CD4-positive, alpha-beta T cell treated with Interleukin-4 for 1 hour (primary cell): ENCODE measurements at places on chromosomes 16 and 17.

DNA sequence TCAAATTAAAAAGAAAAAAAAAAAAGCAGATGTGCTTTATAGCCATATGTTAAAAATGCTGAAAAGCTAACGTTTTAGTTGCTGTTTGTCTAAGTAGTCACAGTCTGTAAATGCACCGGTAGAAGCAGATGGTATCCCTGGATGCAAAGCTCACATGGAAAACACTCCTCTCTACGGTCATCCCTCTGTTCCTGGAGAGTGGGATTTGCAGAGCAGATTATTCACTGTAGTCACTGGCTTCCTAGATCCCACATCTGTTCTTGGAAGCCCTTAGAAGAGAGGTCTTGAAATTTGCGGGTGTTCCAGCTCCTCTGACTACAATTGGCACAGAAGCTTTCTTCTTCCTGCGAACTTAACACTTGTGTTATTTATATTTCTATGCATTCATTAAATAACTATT, 186.6 kb downstream of the PMP22 start:
- no peak for DNase-seq

DNA sequence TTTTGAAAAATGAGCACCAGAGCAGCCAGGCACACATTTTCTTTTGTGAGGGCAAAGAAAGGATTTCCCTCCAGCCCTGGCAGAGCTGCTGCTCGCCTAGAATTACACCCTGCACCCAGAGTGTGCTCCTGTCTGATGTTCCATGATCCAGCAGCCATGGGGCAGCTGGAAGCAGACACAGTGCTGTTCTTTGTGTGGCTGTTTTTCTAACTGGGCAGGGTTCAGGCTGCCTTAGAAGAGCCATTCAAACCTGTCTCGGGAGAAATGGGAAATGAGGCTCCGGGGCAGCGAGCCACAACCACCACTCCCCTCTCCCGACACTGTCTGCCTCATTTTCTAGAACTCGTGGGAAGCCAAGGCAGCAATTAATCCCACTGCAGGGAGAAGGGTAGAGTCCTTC, 28.9 kb downstream of the LITAF start:
- no peak for DNase-seq

DNA sequence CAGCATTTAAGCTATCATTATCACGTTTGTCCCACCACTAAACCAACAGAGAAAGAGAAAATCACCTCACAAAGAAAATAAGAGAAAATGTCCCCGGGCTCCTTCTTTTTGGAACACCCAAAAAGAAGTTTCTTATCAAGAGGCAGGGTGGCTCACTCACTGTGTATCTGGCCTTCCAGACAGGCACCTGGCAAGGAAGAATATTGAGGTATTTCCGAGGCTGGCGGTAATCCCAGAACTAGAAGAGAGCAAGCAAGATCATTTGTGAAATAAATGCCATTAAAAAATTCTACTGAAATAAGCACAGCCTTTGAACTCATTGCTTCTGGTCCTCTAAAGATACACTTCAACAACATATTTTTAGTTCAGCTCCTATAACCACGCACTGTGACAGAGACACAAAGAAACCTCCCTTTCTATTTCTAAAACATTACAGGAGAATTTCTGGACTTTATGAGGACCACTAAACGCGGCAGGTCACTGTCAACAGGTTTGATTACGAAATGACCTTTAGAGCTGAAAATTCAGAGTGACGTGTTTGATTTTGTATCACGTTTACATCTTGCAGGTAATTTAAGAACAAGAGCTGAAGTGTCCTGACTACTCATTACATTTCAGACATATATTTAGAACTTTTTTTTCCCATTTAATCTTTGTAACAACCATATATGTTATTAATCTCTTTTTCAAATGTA, 61.0 kb downstream of the WDR59 start:
- DNase-seq: no peak

- no peak for DNase-seq
Measured at GRCh38 chr16:23354246-23354645, 52.1 kb downstream of the SCNN1B start.

- no peak for DNase-seq
Measured at GRCh38 chr17:48241770-48242497, 134.4 kb downstream of the SNX11 start.

- DNase-seq: no peak
Measured at GRCh38 chr16:4341250-4341649, 9.9 kb downstream of the PAM16 start.

DNA sequence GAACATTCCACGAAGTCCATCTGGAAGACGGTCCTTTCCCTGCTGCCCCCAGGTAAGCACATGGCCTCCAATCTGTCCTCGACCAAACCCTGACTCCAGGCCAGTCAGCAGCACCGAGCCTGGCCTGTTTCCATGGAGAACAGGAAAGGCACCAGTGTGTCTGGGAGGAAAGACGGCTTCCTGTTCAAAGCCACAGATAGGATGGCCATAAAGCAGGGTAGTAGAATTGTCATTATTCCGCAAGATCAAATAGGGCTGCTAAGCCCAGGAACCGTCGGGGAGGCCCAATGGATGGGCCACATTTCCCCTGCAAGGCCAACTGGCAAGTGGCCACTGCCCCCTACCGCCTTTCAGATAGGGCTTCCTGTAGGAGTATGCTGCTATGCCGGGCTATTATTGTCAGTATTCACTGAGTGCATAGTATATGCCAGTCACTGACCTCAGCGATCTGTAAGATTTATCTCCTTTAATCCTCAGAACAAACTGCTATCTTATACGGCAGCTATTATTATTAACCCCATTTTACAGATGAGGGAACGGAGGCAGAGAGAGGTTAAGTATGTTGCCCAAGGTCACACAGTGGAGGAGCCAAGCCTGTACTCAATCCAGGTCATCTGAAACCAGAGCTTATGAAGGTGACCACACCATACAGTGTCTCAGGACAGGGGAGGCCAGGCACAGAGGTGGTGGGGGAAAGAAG, 23.0 kb upstream of the PLCG2 start:
- DNase-seq: no peak

- DNase-seq: no peak
Measured at GRCh38 chr17:57375040-57375769, 118.9 kb downstream of the MSI2 start.

- no peak for DNase-seq
Measured at GRCh38 chr17:75909051-75909811, 4.5 kb upstream of the MRPL38 start.
